ENCODE measurements at places on chromosomes 12 and 14. TPM values are rescaled to one million over a fixed set of nuclear protein-coding genes. Genes with fewer than 3 reads are reported as not detected.

DNA sequence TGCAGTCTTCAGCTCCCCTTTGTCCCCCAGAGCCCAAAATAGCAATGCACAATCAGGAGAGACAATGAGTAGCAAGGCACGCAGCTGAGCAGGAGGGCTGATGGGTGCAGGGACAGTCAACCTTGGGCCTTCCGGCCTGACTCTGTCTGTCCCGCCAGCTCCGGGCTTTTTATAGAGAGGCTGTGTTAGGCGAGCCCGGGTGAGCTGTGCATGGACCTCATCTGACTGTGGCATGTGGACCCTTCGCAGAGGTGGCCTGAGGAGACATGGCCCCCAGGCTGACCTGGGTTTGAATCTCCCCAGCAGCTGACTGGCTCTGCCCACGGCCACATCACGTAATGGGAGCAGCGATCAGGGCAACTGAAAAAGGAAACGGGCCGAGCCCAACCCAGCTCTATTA, 177.9 kb downstream of the TSPAN9 start:
- no peak for DNase-seq

The SLC5A8 gene
- 0.04 TPM for polyA plus RNA-seq

DNA sequence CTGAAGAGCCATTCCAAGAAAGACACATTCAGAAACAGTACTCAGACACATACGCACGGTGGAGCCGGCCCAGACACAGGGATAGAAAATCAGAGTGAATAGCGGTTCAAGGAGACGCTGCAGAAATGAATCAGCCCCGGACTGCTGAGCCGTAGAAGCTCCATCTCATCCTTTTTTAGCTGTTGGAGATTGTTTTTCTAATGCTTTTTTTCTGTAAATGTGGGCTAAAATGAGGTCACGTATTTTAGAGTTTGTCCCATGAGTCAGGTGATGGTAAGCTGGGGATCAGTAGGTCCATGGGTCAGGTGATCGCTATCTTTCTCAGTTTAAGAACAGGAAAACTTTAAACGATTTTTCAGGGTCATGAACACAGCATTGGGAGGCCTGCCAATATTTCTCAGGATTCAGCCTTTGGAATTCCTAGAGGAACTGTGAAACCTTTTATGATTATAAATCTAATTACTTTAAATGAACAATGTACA, 202.4 kb downstream of the ITPR2 start:
- no peak for DNase-seq

GRCh38 chr12:67271976-67272375, 2.8 kb downstream of the CAND1 start:
- no peak for DNase-seq

DNA sequence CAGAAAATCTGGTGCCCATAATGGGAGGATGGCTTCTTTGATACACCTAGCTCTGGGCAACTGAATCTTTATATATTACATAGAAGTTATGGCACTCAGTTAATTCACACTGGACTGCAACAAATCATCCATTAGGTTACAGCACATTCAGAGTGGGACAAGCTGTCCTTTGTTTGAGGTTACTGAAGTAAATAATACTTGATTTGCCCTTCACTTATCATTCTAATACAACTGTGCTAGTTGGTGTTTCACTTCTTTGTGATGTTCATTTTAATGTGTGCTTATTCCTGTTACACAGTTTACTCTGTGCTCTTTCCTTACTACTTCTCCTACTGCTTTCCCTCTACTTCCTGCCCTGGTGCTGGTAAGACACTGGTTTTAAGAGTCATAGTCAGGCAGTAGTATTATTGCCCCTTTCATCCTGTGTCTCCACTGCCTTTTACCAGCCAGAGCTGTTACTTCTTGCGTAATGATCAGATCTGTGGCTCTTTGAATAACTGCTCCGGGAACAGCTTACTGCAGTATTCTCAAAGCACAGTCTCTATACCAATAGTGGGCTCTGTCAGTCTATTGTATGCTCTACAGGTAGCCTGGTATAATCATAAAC, 36.4 kb upstream of the GXYLT1 start:
- DNase-seq, result no peak

The INHBC gene
- 0.25 TPM for polyA plus RNA-seq

- no peak for DNase-seq
These were observed 42.4 kb upstream of the VRK1 start for GRCh38 chr14:96754845-96755184.

The FAM181A gene
- polyA plus RNA-seq, result not detected

DNA sequence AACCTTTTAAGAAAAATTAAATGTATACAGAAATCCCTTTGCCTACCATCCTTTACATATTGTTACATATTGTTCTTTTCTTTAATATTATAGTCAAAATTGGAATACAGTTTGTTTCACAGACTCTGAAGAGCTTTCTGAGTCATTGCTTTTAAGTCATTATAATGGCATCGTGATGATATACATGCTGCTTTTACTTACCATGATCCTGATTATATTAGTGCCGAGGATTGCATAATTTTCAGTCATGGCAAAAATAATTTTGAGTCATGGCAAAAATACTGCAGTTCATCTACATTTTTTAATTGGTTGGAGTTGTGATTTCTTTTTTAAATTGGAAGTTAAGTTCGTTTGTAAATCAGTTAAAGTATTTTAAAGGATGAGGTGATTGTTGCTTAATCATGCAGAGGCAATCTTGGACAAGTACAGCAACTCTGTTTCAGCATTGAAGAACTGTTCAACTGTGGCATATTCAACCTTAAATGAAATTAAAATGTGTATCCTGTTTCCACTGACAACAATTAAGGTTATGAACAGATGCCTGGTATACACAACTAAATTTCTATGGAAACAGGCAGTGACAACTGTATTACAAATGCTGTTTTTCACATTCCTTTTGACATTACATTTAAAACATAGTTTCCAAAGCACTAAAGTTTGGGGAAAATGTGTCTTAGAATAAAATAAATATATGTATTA, 142.3 kb downstream of the PCNX1 start:
- peak; percentile 4 for DNase-seq

The ST8SIA1 gene
- 8.0 TPM for polyA plus RNA-seq

The IFI27 gene
- polyA plus RNA-seq, result 2.4 TPM

The TUNAR gene
- polyA plus RNA-seq, result 0.06 TPM

DNA sequence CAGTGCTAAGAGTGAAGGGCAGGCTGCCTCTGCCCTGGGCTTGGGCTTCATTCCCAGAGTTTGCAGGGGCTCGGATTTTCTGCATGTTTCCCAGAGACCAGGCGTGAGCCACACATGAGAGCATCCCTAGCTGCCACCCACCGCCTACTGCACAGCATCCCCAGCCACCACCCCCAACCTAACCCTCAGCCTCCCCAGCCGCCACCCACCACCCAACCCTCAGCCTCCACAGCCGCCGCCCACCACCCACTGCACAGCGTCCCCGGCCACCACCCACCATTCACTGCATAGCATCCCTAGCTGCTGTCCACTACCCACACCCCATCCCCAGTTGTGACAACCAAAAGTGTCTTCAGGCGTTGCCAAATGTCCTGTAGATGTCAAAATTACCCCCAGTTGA, 22.6 kb downstream of the FGF6 start:
- no peak for DNase-seq

The ARG2 gene
- polyA plus RNA-seq, result 2.3 TPM

DNA sequence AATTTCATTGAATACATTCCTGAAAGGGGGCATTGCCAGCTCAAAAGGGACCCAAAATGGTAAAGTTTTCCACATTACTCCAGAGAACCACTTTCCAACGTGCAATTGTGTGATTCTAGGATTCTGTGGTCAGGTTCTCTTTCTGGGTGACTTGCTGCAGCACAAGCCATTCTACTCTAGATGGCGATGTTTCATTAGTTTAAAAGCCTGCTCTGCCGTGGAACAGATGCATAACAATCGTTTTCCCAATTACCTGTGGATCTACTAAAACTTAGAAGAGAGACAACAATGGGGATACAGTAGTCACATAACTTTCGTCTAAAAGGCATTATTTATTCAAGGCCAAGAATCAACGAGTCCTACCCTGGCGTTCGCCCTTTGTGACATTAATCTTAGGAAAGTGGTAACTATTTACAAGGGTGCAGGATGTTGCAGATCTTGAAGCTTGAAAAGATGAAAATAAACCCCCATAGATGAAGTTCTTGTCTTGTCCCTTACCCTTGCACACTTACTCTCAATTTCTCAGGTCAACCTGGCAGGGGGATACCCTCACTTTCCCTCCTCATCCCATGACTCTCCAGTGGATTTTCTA, 400.9 kb downstream of the SNAPC1 start:
- DNase-seq, result peak; percentile 24

DNA sequence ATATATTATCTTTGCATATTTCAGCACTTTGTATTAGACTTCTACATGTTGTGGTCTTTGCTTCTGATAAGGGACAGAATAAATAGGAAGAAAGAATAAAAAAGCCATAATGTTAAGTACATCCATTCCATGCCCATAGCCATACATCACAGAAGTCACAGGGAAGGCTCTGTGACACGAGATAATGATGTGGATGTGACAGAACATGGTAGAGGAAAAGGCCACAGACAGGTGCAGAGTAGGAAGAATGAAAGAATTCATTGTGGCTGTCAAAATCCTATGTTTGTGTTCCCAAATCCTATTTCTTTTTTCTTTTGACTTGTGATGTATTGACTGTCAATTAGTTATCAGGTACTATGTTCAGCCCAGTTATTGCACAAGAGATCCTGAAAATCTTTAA, 38.4 kb downstream of the BICD1 start:
- no peak for DNase-seq

GRCh38 chr12:73361864-73362230, 1089.7 kb downstream of the TRHDE start:
- no peak for DNase-seq

The MLEC gene
- 59.2 TPM for polyA plus RNA-seq

The PDE3A gene
- polyA plus RNA-seq, result 7.9 TPM

The RBP5 gene
- polyA plus RNA-seq, result 2.4 TPM

The GPR132 gene
- 1.1 TPM for polyA plus RNA-seq

DNA sequence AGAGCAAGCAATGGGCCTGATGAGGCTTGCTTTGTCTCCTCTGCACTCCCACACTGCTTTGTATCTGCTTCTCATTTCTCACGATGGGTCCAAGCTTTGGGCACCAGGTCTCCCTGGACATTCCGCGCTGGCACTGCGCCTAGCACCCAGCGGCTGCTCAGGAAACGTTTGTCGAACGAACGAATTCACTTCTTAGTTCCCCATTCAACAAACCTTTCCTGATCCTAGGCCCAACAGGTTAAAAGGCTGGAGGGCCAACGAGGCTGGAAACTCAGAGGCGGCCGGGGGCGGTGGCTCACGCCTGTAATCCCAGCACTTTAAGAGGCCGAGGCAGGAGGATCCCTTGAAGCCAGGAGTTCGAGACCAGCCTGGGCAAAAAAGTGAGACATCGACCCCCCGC, 1.0 kb upstream of the GLRX5 start:
- no peak for DNase-seq

DNA sequence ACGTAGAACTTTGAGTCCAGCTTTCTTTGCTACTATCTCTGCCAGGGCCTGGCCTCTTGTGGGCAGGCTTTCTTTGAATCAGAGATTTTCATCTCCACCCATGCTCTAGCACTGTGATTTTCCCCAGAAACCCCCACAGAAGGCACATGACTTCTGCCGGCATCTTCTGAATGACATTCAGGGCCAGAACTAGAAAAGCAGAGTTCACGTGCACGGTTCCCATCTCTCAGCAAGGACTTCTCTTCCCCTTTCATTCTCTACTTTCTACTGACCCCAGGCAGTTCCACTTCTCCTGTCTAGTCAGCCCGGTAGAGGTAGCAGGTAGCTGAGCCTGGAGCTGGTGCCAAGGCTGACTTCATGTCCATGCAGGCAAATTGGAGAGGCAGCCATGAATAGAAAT, 26.9 kb downstream of the BATF start:
- no peak for DNase-seq

DNA sequence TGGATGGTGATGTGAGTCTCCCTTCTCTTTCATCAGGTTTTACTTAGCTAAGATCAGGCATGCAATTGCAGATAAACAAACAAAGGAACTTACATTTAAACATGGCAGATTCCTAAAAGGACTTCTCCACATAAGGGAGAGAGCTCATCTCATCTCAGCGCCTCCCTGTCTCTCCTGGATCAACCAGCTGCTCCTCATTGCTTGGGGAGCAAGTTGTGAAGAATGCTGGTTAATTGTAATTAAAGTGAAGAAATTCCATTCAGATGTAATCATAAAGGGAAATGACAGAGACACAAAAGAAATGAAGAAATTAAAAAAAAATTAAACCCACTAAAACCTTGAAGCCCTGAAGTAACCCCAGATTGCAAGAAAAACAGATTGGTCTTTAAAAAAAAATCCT, 104.4 kb upstream of the DIO2 start:
- DNase-seq, result no peak

DNA sequence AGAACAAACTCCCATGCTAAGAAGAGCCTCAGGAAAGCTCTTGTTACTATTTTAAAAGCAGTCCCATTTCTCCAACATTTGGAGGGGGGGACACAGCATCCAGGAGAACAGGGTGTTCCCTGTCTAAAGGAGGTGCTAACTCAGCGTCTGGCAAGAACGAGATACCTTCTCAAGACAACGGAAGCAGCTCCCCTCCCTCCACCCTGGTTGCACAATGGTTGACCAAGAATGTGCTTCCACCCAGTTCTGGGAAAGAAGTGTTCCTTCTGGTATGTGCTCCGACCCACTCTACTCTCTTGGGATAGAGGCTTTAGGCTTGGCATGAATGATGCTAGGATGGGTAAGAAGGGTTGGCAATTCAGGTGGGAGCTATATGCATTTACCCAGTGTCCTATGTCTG, 1.5 kb upstream of the KRT6A start:
- no peak for DNase-seq

GRCh38 chr12:9122091-9122609, 6.4 kb upstream of the A2M start:
- DNase-seq, result no peak

- DNase-seq, result no peak
These were observed 1.6 kb downstream of the GSG1 start for GRCh38 chr12:13101821-13102375.

DNA sequence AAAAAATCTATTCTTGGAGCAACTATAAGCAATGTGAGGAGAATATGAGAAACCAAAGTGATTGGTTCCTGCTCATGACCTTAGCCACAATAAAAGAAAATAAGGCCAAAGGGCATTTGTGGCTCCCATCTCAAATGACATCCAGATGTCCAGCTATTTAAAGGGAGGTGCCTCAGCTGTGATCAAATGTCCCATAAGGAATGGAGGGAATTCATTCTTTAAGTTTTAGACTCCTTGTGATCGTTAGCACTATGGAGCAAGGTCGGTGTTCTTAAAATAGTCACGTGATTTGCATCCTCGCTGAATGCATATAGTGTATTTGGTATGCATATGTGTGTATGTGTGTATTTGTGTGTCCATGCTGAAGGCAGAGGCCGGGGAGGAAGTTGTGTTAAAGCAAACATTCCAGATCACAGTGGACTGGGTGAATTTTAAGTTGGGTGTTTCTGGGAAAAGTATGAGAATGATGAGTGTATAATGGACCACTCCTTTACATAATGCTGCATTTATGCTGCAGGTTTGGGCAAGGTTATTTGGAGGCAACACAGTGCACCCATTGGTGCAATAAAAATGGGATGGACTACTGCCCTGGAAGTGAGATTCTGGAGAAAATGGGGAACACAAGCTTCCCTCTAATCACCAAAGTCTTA, 5.6 kb upstream of the E2F7 start:
- no peak for DNase-seq

DNA sequence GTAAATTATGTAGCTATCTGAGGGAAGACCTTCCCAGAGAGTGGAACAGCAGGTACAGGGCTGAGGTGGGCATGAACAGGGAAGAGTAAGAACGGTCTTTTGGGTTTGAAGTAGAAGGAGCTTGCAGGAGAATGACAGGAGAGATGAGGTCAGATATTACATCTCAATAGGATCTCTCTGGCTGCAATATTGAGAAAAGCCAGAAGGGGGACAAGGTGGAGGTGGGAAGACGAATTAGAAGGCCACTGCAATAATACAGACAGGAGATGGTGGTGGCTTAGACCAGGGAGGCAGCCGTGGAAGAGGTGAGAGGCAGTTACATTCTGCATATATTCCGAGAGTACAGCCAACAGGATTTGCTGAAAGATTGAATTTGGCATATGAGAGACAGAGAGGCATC, 310.2 kb downstream of the APAF1 start:
- no peak for DNase-seq
